ENCODE measurements at places on chromosomes 16 and 17.

DNA sequence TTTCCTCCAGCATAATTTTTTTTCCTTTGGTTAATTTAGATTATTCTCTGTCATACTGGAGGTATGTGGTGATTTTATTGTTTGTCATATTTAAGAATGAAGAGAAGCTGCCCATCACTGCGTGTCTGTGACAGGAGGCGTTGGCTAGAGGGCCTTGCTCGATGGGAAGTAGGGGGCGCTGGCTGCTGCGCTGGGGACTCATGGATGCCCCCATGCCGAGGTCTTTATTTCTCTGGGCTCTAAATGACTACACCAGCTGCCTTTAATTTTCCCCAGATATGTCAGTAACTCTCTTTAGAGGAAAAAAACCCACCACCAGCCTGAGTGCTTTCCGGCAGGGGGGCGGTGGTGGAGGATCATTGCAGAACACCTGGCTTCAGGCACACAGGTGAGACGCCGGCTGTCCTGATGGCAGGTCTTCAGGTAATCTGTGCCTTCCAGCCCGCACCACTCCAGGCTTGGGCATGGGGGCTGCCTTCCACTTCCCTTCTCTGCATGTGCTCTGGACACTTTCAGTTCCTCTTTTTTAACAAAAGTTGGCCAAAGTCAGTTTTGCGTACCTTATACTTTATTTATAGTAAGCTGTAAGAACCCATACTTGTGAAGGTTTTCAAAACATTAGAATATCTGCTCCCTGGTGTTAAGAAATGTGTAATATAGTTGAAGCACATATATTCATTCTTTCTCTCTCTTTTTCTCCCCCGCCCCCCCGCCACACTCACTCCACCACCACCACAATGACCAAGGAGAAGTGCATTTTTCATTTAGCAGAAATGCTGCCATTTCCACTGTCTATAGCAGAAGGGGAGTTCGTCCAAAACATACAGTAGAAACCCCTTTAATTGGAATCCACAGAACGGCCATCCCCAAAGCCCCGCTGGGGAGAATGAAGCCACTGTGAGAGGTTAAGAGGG is 192.7 kb downstream of the RPTOR start:
- DNase-seq: no peak

GRCh38 chr17:12318571-12319266 is 298.0 kb downstream of the MAP2K4 start:
- no peak for DNase-seq

GRCh38 chr16:86389566-86390328 is 120.6 kb upstream of the FOXF1 start:
- no peak for DNase-seq

GRCh38 chr16:56075732-56076388 is 115.4 kb upstream of the GNAO1 start:
- no peak for DNase-seq

DNA sequence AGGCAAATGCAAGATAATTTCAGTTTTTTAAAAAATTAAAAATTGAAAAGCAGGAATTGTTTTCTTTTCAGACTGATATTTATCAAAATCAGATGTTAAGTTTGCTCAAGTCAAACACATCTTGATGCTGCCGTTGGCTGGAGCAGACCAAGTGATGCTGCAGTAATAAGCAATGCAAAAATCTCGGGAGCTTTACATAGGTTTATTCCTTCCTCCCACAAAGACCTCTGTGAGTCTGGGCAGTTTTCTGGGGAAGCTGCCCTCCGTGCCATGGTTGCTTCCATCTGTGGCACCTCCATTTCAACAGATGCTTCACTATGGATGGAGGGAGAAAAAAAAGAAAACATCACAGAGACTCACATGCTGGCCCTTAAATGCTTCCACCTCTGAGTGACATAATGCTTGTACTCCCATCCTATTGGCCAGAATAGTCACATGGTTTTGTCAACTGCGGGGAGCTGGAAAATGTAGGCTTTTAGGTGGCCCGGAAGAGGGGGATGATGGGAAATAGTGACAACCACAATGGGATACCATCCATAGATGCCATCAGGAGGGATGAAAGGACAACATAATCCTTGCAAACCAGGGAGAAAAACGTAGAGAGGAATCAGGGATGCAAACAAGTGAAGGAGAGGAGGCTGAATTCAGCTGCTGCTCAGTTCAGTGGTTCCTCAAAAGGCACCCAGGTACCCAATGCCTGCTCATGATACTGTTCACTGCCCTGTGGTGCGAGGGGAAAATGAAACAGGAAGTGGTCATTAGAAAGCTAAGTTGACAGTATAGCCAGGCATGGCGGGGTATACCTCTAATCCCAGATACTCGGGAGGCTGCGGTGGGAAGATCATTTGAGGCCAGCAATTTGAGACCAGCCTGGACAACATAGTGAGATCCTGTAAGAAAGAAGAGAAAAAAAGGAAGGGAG is 13.5 kb upstream of the ERCC4 start:
- DNase-seq: no peak

- DNase-seq: no peak
Measured at GRCh38 chr17:42684929-42685556, 2.7 kb downstream of the CNTNAP1 start.

DNA sequence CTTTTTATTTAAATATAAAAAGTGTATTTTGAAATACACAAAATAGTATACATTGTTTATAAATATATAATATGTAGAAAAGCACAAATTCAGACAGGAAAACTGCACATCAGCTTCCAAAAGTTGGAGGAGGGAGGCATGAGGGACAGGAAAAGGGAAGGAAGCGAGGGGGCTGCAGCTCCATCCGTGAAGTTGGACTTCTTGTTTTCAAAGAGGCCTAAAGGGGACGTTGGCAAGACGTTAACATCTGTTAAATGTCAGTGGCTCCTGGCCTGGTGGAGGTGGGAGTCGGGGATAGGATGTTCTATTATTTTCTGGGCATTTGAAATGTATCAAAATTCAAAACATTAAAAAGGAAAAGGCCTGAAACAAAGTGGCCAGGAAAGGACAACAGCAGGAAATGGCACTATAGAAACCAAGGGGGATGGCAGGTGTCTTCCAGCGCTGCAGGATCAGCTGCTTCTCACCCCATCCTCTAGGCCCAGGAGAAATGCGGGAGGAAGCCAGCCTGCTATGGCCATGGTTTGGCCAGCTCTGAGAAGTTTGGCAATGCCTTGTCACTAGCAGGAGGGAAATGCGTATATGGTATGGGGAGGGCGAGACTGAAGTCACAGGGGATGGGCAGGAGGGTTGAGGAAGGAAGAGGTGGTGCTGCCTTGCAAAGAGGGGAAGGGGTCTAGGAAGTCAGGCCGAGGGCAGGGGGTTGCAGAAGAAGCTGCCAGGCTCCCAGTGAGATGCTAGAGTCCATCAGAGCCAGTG is 6.4 kb downstream of the CMTM2 start:
- no peak for DNase-seq

DNA sequence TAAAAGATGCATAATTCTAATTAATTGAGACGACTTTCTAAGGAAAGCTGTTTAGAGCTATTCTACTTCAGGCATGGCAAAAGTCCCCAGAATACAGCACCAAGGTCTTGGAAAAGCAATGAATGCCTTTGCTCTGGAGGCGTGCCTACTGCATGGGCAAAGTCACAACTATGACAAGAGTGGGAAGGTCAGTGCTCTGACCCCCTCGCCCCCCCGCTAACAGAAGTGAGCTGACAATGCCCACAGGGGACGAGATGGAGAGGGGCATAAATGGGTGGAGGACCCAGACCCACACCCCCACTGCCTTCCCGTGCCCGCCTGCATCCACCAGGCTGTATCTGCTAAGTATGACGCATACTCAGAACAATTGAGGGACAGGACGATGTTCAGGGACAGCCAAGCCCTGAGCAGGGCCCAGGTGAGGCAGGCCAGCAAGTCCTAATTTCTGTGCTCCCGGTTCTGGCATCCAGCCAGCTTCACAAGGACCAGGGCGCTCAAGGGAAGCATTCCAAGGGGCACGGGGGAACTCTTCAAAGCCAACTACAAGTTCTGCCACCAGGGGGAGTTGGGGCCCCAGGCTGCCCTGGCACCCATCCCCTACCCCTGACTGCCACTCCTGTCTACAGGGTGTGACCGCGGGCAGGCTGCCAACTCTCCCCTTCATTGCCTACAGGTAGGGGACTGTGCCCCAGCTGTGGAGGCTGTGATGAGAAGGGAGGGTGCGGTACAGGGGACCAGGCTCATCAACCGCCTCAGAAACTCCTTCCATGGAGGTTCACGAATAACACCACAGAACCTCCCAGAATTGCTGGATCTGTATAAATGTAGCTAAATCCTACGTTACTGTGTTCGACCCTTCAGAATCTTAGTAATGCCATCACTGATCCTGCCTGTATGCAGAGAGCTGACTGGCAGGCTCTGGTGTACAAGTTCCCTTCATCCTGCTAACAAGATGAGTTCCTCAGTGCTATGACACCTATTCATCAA is 20.8 kb downstream of the NPRL3 start:
- peak; percentile 65 for DNase-seq

GRCh38 chr16:30700491-30700890 is 1.5 kb downstream of the SRCAP start:
- no peak for DNase-seq

GRCh38 chr16:81599034-81599744 is 154.6 kb downstream of the CMIP start:
- no peak for DNase-seq

DNA sequence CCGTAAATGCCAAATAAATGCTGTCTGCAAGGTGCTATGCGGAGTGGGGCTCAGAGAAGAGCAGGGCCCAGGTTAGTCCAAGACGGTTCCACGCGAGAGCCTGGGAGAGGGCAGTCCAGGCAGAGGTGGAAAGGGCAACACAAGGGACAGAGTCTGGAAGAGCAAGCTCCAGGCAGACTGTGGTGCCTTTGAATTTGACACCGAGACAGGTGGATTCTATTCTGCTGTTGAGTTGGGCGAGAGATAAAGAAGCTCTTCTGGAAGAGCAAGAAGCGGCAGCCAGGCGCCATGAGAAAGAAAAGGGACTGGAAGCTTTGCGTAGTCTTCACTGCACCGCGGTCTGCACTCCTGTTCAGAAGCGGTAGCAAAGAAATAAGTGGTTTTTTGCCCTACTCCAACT is 55.6 kb downstream of the CYTH1 start:
- DNase-seq: no peak

- peak; percentile 26 for DNase-seq
Measured at GRCh38 chr16:68786685-68787418, 49.8 kb downstream of the CDH1 start.

DNA sequence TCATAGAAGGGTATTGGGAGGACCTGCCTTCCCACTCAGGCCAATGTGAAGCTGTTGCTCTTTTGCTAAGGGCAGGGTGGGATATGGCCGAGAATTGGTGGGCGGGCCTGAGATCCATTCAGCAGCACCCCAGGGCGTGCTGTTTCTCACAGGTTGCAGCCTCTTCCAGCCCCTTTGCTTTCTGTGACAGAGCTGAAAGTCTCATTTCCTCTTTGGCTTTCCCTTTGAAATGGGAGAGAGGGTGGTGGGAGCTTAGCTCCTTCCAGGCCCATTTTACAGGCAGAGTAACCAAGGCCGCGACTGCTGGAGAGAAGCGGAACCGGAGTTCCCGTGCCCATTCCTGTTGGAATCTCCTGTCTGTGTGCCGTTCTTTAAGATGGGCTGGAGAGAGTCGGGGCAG is 183.0 kb downstream of the RAB11FIP4 start:
- no peak for DNase-seq

GRCh38 chr16:56636616-56637413 is 1.7 kb upstream of the MT1A start:
- no peak for DNase-seq

- no peak for DNase-seq
Measured at GRCh38 chr17:80857756-80858171, 133.9 kb upstream of the CHMP6 start.

- no peak for DNase-seq
Measured at GRCh38 chr17:57350266-57350665, 93.9 kb downstream of the MSI2 start.

DNA sequence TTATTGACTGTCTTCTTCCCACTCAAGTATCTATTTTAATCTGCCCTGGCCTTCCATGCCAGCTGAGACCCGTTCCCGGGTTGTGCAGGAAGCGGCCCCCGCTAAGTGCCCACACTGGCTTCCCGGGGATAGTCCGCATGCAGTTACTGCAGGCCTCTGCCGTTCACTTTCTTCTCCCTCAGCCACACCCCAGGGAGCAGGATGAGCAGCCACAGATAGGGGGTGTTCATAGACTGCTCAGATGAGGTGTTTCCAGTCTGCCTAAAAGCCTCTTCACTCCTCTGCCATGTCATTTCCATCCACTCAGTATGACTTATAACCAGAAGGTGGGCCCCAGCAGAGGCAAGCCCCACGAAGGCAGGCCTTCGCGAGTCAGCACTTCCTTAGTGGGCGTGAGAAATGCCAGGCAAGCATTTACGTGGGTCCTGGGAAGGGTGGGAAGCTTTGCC is 7.7 kb downstream of the MED9 start:
- peak; percentile 32 for DNase-seq

GRCh38 chr17:57586196-57586740 is 158.8 kb downstream of the CCDC182 start:
- DNase-seq: no peak

DNA sequence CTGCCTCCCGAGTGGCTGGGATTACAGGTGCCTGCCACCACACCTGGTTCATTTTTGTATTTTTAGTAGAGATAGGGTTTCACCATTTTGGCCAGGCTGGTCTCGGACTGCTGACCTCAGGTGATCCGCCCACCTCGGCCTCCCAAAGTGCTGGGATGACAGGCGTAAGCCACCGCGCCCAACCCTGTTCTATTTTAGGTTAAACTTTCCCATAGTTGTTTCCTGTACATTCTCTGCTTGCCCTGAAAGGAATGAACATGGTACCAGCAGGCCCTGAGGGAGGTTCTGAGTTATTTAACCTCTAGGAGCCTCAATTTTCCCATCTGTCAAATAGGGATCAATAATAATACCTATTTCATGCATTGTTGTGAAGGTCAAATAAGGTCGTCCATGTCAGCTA is 11.0 kb upstream of the CDH5 start:
- no peak for DNase-seq

DNA sequence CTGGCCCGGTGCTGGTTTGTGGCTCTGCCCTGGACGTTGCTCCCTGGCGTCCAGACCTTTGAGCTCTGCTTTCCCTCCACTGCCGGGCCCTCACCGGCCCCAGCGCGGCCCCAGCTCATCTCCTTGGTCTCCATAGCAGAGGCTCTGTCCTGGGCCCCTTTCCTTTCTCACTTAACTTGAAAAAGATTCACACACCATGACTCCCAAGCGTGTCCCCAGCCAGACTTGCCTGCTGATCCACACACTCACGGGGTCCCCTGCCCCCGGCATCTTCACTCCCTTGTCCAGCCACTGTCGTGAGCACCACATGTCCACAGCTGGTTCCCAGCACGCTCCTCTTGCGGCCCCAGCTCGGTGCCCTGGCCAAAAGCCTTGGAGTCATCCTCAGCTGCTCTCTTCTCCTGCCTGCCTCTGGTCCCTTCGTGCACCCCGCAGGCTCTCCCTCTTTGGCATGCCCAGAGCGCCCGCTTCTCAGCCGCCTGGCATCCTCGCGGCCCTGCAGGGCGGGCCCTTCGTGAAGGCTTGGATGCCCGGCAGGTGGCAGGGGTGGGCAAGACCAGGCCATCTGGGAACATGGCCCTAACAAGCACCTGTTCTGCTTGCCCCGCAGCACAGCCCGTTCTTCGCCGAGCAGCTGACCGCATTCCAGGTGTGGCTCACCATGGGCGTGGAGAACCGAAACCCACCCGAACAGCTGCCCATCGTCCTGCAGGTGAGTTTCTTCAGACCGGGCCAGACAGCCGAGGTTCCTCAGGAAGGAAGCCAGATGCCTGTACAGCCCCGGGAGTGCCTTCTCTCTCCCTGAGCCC is 145.6 kb upstream of the CHMP6 start:
- no peak for DNase-seq
